ENCODE measurements at places on chromosomes 6 and 20.

DNA sequence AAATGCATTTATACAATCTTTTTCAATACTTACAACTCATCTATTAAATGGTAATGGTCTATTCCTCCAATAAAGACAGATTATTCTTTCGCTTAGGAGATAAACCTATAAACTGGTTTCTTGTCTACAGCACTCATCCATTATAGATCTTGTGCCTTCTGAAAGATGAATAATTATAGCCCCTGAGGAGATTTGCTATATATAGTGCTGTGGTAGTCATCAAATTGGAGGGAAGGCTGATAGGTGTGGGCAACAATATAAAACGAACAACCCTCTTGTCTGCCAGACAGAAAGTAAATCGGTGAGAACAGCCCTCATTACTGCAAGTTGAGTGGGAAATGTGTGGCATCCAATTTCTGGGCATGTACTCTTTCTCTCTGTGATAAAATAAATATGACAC is 292.5 kb upstream of the CNR1 start:
- no peak for DNase-seq

DNA sequence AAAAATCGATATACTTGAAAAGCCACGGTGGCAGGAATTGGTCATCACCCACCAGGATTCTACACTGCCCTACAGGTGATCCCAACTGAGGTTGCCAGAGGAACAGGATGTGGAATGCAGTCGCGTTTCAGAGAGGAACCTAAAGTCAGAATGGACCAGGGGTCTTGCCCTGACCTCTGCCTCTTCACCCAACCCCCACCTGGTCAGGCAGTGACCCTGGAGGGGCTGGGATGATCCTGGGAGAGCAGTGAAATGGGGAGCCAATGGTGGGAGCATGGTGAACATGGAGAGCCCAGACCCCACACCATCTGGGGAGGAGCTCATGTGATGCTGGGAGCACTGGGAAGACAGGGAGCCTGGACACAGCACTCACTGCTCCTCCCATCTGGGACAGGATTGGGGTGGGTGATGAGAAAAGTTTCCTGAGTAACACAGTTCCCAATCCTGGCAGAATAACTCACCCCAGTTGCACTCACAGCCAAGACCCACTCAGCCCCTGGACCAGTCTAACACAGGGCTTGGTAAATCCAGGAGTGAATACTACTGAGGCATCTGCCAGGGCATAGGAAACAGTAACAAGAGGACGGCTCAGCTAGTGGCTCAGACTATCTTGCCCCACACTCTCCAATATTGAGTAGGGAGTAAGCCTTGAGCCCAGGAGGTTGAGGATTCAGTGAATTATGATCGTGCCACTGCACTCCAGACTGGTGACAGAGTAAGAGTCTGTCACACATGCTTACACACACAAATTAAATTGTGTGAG is 1.7 kb upstream of the ULBP2 start:
- DNase-seq, result no peak

DNA sequence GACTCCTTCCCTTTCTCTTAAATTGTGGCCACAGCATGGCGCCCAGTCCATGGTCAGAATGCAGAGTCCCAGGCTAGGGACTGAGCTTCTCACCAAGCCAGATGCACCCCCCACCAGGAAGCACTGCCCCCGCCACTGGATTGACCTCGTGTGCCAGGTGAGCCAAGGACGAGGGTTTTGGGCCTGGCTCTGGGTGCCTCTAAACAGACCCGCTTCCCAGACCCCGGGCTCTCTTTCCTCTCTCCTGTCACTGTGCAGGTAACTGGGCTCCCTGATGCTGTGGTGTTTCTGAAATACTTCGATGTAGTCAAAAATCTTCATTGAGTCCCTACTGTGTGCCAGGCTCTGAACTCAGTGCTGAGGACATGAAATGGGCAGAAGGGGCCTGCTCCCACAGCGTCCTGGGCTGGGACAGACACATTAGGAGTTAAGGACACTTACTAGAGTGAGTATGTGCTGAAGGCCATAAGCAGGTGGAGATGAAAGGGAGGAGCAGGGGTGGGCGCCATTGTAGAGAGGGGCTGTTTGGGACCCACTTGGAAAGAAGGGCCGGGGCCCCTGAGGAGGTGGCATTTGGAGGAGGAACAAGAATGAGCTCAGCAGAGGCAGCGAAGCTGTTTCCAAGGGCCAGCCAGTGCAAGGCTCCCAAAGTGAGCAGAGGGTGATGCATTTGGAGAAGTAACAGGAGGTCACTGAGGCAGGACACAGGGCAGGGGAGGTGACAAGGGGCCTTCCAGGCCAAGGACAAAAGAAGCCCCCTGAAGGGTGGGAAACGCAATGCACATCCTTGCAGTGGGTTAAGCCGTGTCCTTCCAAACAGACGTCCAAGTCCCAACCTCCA is 217.1 kb downstream of the ANKRD60 start:
- no peak for DNase-seq

- DNase-seq, result no peak
Measured at GRCh38 chr6:52735071-52735470, 28.2 kb downstream of the GSTA2 start.

- DNase-seq, result no peak
Measured at GRCh38 chr6:164749221-164750064, 560.0 kb downstream of the C6orf118 start.

DNA sequence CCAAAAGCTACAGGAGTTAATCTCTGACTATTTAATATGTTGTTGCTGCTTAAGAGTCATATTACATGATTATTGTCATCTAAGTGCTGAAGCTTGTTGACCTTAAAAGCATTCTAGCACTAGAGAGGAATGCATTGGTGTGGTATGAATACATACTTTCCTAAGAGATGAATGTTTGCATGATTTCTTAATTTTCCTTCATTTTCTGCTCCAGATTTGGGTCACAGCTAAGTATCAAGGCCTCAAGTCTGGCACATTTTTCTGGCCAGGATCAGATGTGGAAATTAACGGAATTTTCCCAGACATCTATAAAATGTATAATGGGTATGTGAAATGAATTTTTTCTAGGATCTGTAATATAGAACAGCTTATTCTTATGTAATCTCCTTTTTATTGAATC is 53.6 kb downstream of the ENPP1 start:
- DNase-seq, result no peak

- DNase-seq, result no peak
Measured at GRCh38 chr20:7323957-7324356, 556.5 kb downstream of the BMP2 start.

DNA sequence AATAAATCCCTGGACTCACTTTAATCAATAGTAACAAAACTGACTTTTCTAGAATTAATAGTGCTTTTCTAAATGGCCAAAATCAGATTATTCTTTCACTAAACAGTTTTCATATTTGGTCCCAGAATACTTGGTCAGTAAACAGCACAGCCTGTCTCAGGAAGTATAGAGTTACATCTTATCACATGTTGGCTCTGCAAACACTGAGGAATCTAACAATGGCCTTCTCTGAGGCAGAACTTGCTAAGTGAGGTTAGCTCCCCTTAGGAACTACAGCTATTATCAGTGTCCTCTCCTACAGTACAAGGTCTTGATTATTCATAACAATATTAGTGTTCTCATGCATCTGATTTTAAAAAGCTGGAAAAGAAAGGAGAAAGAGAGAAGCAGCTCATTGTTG is 1622.8 kb downstream of the HACE1 start:
- no peak for DNase-seq

GRCh38 chr6:105986998-105987397 is 99.1 kb upstream of the PRDM1 start:
- no peak for DNase-seq

DNA sequence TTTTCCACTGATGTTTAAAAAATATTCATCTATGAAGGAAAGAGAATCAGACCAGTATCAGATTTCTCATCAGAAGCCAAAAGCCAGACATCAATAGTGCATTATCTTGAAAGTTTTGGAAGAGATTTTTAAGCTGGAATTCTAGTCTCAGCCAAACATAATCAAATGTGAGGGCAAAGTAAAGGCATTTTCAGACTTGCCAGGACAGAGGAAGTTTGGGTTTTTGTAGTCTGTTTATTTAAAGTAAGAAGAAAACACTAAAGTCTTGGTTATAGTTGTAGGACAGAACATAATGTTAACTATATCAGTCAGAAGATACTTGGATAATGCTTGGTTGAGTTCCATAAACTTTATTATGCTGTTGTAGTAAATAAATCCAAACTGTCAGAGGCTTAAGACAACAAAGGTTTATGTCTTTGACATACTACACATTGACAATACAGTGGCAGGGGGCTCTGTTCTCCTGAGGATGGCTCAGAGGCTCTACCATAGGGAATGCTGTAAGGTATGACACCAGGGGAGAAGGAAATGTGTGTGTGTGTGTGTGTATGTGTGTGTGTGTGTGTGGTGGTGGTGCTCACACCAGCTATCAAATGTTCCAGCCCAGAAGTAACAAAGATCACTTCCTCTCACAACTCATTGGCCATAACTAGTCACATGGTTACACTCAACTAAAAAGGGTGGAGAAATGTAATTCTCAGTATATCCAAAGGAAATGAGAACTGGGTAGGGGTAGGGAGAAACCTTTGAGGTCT is 26.7 kb upstream of the YWHAB start:
- no peak for DNase-seq

GRCh38 chr20:37686762-37687477 is 6.9 kb upstream of the CTNNBL1 start:
- no peak for DNase-seq

- DNase-seq, result no peak
Measured at GRCh38 chr20:51660672-51661608, 107.2 kb downstream of the ATP9A start.

GRCh38 chr6:79250107-79250514 is 15.6 kb upstream of the HMGN3 start:
- no peak for DNase-seq

DNA sequence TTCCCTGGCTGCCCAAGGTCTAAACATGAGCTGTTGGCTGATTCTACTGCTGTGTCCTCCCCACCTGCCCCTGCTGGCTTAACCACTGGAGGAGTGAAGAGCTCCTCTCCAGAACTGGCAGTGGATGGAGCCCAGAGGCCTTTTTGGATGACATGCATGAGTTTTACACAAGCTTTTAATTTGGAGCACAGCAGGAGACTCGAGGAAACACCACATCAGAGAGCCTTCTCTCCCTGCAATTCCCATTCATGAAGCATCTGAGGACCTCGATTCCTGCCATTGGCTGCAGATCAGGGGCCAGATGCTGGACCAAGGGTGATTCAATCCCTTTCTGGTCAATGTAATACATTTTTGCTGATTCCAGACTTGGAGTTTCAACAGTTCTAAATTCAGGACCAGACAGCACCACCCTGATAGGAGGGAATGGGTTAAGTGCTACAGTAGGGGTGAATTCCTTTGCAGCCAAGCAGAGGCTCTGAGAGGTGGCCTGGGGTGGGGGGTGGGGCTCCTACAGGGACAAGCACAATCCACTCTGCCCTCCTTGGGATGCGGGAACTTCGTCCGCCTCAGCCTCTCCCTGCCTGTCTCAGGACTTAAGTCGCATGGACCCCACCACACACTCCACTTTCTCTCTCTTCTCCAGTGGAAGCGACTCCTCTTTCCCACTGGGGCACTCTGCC is 599 bp upstream of the PSORS1C1 start:
- DNase-seq, result no peak

DNA sequence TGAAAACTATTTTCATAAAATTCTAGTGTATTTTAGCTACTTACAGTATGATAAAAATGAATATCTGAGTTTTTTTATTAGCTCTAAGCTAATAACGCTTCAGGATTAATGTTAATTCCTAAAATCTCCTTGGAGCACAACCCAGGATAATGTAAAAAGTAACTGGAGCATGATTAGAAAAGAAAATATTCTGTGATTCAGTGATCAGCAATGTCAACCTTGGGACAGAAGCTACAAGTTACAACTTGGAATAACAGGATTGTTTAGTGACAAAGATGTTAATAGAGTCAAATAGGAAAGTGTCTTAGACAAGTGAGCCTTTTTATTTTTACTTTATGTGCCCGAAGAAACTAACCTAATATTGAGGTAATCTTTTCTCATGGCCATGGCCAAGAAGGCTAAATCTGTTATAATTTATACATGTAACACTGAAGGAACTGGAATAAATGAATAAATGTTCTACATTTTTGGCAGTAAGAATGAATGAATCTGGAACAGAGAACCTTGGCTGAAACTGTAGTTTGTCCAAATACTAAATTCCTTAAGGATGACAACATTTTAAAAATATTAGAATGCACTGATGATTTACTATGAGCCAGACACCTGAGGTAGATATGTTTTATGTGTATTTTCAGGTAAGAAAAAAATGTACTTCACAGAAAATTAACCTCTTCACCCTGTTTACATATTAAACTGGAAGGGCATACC is 994.0 kb downstream of the GRIK2 start:
- DNase-seq, result peak; percentile 3

- DNase-seq, result no peak
Measured at GRCh38 chr6:118661831-118662230, 10.4 kb upstream of the CEP85L start.

- DNase-seq, result no peak
Measured at GRCh38 chr6:68876792-68877493, 241.9 kb downstream of the ADGRB3 start.

GRCh38 chr6:80544976-80545722 is 438.7 kb downstream of the BCKDHB start:
- DNase-seq, result no peak

DNA sequence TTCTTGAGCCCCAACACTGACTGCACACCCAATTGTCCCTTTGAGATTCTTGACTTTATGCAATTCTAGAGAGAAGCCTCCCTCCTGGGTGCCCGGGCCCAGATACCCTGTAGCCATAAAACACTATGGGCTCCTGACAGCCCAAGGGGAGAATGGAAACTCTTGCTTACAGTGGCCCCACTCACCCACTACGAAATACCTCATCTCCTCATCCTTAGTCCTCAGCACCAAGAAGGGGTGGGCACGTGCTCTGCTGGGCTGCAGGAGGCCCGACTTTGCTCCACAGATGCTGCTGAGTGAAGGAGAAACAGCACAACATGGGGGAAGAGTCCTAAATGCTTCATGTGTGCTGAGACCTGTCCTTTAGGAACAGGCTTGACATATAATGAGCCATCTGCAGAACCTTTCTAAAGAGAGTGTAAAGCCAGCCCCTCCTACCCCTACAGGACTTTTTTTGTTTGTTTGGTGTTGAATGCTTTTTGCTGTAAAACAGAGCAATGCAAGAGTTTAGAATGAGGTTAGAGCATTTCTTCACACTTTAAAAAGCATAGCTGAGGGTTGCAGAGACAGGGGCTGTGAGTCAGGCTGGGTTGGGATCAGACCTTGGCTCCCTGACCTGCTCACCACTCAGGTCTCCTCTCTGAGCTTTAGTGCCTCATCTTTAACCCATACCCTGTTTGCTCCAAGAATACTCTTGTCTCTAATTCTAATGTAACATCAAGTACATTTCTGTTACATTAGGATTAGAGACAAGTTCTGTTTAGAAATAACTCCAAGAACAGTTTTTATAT is 17.6 kb upstream of the SIRPG start:
- no peak for DNase-seq

- DNase-seq, result no peak
Measured at GRCh38 chr6:146423452-146423851, 120.2 kb upstream of the RAB32 start.

DNA sequence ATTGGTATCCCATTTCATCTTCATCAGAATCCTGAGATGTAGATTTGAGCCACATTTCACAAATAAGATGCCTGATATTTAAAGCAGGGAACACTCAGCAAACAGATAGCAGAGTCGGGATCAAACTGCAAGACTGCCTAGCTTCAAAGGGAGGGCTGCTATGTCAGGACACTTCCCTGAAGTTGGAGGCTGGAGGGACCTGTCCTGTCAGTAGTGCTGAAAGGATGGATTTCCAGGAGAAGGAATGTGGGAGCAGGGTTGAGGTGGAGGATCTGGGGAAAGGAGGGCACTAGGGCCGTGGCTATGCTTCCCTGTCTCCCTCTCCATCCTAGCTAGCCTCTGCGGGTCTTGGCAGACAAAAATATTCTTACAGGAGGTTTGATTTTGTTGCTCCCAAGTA is 32.2 kb downstream of the COX4I2 start:
- no peak for DNase-seq
